CMK (cell line): ENCODE measurements at places on chromosomes 11 and 22.
A peak's percentile ranks its signal among the peaks of the same experiment; 100 is the strongest.

- no peak for DNase-seq
Observed at GRCh38 chr11:15672825-15673224, 558.1 kb downstream of the INSC start.

- DNase-seq = peak; percentile 22
Observed at GRCh38 chr11:11157185-11157584, 195.9 kb downstream of the CSNK2A3 start.

GRCh38 chr22:27776650-27776958 is 25.0 kb downstream of the MN1 start:
- DNase-seq = no peak

- DNase-seq = no peak
Observed at GRCh38 chr11:44298862-44299261, 11.1 kb downstream of the ALX4 start.

DNA sequence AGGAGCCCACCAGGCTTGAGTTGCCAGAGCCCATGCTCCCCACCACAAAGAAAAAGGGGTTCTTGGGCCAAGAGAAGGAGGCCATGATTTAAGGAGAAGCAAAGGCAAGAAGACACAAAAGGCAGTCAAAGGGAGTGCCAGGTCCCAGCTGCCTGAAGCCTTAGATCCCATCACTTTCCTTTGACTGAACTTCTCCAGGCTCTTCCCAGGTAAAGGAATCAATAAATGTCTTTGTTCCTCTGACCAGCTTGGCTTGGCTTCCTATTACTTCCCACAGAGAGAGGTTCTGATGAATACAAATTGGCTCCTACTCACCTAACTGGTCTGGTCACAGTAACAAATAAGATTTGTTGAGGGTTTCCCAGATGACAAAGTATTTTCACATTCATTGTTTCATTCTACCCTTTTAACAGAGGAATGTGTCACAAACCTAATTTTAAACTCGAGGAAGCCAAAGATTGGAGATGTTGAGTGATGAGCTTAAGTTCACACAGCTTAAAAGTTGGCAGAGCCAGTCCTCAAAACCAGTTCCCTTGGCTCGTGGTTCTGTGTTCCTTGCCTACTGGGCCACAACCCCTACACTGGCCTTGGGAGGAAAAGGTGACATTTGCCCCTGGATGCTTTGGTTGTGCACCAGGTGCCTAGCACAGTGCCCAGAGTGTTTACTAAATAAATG is 96.4 kb upstream of the SESN3 start:
- DNase-seq = no peak

- DNase-seq = no peak
Observed at GRCh38 chr11:65471447-65471891, 27.4 kb upstream of the MALAT1 start.

- no peak for DNase-seq
Observed at GRCh38 chr11:22749536-22749935, 80.1 kb downstream of the SVIP start.

DNA sequence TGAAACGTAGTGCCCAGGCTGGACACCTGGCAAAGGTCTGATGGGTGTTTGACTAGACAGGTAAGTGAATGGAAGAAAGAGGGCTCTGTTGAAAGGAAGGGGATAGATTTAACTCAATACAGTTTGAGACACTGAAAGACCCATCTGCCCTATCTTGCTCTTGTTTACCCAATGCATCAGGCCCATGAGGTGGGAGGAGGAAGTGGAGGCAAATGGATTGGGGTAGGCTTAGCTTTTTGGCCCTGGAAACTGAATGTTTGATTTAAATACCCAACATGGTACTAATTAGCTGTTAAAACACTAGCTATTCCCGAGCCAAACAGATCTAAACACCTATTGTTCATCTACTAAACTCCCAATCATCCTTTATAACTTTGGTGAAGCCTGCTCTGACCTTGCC is 3.5 kb upstream of the UVRAG start:
- no peak for DNase-seq

- DNase-seq = no peak
Observed at GRCh38 chr22:27650572-27650971, 151.0 kb downstream of the MN1 start.

DNA sequence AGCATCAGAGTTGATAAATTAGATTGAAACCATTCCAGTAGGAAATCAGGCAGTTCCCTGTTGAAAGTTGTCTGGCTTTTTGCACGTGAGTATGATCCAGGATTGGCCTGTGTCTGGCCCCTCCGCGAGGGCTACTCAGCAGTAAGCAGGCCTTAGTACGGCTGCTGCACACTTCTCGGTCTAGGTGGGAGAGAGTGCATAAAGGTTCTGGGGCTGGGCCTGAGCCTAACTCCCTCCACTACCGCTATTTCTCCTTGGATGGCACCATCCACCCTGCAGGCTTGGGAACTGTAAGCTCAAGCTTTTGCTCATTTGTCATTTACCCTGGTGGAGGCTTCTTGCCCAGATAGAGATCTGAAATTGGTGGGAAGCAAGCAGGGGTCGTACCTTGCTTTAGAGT is 22.0 kb downstream of the TUB start:
- DNase-seq = no peak

DNA sequence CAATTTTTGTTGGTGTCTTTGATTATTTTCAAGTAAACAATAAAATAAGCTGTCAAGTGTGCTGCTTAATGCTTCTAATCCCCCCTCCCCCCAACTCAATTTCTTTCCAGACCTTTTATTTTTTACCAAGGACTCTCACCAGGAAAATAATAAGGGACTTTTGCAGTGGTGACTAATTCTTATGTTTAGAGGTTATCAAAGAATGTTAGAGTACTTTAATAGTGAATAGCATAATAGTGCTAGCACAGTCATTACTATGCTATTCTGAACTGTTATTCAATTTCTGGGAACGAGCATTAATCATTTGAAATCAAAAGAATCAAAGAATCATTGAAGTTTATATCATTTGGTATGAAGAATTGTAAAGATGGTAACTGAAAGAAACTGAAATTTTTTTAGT is 251.4 kb downstream of the DDX10 start:
- DNase-seq = no peak

DNA sequence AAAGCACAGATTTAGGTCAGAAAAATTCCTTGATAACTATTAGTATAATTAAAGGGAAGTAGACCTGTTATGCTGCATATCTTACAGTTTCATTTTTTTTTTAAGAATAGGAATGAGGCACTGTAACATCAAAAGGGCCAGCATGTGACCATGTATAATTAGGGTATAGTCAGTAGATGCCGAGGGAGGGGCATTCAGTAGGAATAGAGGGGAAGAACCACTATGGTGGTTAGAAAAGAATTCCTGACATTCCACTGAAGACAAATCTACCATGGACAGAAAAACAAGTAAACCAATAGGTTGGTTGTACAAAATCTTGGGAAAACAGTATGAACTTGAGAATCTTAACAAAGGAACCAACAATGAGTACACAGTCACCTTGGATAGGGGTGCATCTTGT is 78.4 kb upstream of the CCDC179 start:
- no peak for DNase-seq

- no peak for DNase-seq
Observed at GRCh38 chr22:32850591-32851517, 49.3 kb downstream of the TIMP3 start.

GRCh38 chr11:128868841-128869671 is 2.0 kb upstream of the KCNJ1 start:
- DNase-seq = no peak

GRCh38 chr22:39299829-39300178 is 19.6 kb downstream of the RPL3 start:
- DNase-seq = no peak

DNA sequence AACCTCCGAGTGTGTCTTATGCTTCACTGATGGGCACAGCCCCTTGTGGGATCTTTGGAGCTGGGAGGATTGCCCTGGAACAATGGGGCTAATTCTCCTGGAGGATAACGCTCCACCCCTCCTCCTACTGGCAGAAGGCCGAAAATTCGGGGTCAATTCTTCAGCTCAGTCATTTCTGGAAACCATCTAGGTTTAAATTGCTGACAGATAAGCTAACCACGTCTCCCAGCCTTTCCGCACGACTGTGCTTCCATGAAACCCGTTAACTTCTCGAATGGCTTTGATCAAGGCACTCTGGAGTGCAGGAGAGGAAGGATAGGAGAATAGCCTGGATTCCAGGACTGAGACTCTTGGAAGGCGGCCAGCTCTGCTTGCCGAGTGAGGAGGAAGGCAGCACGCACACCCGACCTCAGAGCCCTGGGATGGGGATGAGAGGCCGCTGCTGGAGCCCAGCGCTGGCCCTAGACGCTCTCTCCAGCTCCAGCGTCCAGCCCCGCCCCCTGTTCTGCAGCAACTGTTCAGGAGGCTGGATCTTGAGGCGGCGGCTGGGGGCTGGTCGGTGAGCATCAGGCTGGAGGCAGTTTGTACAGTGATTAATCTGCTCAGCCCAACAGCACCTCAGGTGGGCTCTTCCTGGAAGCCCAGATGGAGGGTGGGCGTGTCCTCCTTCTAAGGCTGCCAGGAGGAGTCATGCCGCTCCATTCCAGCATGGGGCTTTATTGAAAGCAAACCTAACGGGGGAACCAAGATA is 176.7 kb upstream of the NCAM1 start:
- DNase-seq = no peak

DNA sequence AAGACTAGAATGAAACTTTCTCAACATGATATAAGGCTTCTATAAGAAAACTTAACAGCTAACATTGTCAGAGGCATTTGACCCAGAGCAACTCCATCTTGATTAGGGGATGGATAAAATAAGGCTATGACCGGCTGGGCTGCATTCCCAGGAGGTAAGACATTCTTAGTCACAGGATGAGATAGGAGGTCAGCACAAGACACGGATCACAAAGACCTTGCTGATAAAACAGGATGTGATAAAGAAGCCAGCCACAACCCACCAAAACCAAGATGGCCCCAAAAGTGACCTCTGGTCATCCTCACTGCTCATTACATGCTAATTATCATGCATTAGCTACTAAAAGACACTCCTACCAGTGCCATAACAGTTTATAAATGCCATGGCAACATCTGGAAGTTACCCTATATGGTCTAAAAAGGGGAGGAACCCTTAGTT is 135.2 kb downstream of the TTC28 start:
- no peak for DNase-seq

GRCh38 chr11:8312986-8313385 is 49.3 kb upstream of the LMO1 start:
- no peak for DNase-seq

DNA sequence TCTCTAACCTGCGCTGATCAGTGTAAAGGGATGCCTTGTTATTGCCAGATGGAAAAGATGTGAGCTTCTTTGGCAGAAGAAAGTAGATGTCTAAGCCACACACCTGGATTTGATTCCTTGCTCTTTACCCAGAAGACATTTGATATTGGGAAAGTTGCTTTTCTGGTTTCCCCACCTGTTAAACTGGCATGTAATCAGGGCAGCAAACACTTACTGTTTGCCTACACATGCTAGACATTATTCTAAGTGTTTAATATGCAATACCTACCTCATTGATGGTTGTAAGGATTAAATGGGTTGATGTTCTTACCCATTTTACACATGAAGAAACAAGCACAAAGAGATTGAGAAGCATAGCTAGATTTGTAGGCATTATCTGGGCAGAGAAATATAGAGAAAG is 16.6 kb downstream of the ASRGL1 start:
- no peak for DNase-seq

GRCh38 chr11:11170352-11171084 is 182.5 kb downstream of the CSNK2A3 start:
- no peak for DNase-seq

- no peak for DNase-seq
Observed at GRCh38 chr11:103988595-103988969, 47.9 kb upstream of the DDI1 start.

DNA sequence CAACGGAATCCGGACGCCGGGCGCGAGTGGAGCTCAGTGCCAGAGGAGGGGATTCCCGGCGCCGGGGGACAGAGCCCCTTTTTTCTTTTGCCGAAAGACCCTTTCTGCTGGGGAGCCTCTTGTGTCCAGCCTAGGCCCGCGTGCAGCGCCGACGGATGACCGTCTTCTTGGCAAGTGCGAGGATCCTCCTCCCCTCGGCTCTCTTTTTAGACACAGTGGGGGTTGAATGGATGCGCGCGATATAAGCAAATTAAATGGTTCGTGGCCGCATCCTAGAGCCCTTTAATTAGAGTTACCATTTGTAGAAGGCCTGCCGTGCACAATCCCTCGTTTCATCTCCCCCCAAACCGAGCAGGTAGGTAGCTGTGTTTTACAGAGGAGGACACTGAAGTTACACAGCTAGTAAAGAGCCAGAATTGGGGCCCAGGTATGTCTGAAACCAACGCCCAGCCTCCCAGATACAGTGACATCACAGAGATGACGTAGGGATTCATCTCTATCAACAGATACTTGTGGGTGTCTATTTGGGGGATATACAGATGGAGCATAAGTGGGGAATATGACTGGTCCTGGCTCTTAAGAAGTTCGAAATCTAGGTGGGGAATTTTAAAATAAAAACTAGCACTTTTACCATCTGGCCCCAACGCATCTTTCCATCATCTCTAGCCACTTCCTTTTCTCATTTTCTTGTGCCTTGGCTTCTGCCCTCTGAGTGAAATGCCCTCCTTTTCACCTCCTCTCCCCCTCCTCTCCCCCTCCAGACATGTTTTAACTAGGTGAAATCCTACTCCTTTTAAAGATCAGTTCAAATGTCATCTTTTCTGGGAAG is 875 bp downstream of the TCP11L1 start:
- no peak for DNase-seq

GRCh38 chr11:112150517-112150916 is 13.4 kb downstream of the IL18 start:
- no peak for DNase-seq

- DNase-seq = no peak
Observed at GRCh38 chr11:3340025-3340424, 38.9 kb downstream of the ZNF195 start.

DNA sequence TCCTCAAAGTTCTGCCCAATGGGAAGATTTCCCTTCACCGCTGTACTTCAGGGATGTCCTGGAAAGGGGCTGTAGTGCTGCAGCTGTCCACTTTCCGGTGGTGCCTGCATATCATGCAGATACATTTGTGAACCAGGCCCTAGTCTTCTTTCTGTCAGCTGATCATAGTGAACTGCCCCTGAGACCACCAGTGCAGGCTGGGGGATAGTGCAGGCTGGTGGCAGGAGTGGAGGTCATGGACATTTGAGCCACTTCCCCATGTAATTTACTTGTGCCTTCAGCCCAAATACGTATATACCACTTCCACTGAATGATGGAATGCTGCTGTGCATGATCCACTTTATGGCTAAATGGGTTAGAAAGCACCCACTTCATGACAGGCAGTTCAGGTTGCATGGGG is 120.0 kb downstream of the ZNF280B start:
- no peak for DNase-seq

GRCh38 chr11:77087723-77088225 is 14.9 kb upstream of the OMP start:
- DNase-seq = no peak

GRCh38 chr11:133619973-133620372 is 87.7 kb upstream of the OPCML start:
- DNase-seq = no peak

DNA sequence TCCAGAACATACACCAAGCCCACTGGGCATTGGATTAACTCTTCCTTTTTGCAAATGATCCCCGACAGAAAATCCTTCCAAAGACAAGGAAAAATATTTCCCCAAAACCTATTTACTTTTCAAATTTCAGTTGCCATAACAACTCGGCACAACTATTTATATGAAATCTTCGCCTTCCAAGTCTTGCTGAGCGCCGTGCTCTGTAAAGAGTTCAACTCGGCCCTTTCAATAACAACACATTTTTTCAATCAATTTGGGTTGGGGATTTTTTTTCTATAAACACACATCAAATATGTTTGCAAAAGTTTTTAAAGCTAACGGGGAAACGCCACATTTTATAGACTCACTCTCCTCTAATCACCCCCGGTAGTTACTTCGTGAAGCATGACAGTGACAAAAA is 333.8 kb downstream of the MN1 start:
- no peak for DNase-seq
